WERI-Rb-1 (cell line): ENCODE measurements at places on chromosomes 7 and 10.

- peak; percentile 55 for DNase-seq
Measured at GRCh38 chr10:77983384-77984341, 45.7 kb downstream of the POLR3A start.

GRCh38 chr10:93379731-93380575, 102.2 kb downstream of the MYOF start:
- no peak for DNase-seq

DNA sequence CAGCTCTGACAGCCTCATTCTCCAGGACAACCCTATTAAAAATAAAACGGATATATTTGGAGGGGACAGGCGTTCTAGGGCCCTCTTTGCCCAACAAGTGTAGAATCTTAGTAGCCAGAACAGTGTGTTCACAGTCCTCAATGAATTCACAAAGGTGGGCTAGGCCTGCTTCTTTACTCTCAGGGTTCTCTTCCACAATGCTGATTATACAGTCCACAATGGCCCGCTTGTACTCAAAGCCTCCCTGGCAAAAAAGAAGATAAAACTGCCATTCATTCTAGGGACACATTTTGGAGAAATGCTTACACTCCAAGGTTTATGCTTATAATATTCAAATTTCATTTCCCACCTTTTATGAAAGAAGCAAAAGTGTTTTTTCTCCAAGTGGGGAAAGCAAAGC, 62.6 kb downstream of the MEST start:
- DNase-seq, result no peak

DNA sequence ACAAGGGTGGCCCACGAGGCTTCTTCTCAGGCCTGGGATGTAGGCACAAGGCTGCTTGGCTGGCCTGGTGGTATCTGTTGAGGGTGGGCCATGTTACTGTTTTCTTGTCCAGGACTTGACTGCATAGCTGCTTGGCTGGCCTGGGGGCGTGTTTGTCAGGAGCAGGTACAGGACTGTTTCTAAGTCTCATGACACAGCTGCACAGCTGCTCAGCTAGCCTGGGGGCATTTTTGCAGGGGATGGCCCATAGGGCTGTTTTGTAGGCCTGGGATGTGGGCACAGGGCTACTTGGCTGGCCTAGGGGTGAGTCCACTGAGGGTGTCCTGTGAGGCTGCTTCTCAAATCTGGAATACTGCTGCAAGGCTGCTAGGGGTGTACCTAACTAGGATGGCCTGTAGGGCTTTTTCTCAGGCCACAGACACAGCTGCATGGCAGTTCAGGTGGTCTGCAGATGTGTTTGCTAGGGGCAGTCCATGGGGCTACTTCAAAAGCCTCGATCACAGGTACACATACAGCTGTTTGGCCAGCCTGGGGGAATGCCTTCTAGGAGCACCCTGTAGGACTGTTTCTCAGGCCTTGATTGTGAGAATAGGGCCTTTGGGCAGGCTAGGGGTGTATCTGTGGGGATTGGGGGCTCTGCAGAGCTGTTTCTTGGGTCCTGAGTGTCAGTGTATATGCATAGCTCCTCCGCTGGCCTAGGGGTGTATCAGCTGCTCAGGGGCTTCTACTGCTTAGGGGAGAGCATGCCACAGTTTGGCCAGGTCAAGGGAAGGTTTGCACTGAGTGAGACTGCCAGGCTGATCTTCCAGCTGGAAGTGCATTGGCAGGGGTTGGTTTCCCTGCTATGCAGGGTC, 26.6 kb upstream of the PLA2G12B start:
- no peak for DNase-seq

DNA sequence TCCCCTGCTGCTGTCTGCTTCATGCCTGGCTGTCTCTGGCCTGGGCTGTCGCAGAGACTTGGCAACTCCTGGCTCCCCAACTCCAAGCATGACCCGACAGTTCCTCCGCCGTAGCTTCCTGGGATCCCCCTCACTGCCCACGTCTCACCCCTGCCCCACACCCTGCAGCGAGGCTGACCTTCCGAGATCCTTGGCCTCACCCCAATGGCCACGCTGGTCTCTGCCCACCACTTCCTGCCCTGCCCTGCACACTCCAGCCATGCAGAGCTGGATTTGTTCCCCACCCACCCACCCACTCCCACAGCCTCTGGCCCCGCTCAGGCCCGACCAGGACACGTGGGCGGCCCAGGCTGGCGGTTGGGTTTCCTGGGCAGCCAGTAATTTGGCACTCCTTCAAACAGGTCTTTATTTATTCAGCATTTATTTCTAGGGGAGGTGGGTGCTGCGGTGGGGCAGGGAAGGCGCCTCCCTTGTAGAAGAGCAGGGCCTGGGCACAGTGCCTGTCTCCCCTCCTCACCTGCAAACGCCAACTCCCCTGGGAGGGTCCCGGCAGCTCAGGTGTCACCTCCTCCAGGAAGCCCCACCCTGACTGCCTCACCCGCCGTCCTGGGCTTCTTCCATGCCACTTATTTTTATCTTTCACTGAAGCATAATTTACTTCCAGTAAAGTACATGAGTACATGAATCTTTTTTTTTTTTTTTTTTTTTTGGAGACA, 25.5 kb downstream of the GTF2IRD1 start:
- no peak for DNase-seq

GRCh38 chr7:5083311-5083711, 37.7 kb downstream of the RBAK start:
- DNase-seq, result no peak

- DNase-seq, result no peak
Measured at GRCh38 chr10:1292611-1293031, 236.4 kb downstream of the WDR37 start.

DNA sequence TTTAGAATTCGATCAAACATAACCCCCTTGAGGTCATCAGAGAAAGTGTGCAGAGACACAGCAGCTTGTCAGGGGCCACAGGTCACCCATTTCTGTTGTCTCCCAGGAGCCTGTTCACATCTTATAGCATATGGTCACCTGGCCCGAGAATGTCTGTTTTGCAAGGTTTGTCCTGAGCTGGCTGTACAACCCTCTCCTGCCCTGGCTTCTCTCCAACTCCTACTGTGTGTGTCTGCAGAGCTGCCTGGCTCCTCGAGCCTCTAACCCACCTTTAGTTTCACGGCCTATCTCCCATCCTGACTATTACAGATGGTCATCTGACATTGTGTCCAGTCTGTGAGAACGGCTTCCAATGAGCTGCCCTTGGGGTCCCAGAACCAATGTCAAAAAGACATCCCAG, 683.4 kb downstream of the SDK1 start:
- DNase-seq, result no peak

DNA sequence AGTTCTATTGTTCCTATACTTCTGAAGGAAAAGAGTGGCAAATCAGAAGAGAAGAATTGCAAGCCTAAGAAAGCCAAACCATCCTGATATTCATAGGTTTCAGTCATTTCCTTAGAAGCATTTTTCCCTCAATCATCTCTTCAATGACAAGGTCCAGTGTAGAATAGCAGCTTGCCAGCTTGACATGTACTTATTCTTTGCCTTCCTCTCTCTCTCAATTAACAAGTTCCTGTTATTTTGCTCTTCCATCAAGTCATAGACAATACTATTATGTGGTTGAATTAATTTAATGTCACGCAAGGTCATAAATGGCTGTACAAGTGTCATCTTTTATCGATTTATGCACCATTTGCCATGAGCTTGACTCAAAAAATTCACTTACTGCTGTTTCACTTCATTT, 216.3 kb upstream of the MBL2 start:
- no peak for DNase-seq

DNA sequence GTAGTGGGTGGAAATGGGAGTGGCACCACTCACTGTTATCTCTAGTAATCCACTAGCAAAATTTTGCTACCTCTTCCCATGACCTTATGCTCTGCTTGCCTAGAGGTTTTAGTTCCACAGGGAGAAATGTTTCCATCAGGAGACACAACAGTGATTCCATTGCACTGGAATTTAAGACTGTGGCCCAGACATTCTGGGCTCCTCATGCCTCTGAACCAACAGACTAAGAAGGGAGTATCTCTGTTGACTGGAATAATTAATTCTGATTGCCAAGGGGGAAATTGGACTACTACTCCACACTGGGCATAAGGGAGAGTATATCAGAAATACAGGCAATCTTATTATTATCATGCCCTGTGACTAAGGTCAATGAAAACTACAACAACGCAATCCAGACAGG, 16.2 kb upstream of the BRAF start:
- DNase-seq, result no peak

GRCh38 chr10:80497187-80498077, 40.3 kb upstream of the SH2D4B start:
- no peak for DNase-seq

GRCh38 chr10:77510695-77511094, 126.9 kb downstream of the KCNMA1 start:
- no peak for DNase-seq

DNA sequence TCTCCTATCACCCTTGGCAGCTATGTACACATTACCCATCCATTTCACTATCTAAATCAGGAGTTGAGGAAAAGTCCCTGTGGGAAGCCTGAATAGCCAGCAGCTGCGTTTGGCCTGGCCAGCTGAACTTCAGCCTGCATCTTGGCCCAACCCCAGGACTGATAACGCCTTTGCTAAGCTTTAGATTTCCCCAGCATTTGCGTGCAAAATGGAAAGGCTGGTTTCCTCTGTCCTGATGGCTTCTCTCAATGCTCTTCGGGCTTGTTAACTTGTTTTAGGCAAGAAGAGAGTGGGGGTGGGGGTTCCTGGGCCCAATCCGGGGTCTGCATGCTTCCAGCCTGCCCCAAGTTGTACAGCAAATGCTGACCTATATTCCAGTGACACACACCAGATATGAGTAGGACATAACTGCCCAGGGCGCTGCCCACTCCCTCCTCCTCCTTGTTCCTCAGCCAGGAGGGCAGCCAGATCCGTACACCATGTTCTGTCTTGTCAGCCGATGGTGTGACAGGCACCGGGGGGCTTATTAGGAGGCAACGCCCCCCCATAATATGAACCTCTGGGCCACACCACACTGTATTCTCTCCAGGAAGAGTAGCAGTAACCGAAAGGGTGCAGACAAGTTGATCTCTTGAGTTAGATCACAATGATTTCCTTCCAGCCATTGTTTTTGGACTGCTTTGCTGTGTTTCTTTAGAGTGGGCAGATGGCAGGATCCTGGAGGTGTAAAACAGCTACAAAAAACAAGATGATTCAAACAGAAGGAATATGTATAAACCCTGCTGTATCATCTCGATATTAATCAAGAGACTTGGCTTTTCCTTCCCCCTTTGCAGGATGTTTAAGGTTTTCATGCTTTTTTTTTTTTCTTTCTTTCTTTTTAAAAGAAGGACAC, 339.0 kb downstream of the RNLS start:
- DNase-seq, result no peak

- DNase-seq, result no peak
Measured at GRCh38 chr7:30027065-30027456, 559 bp upstream of the FKBP14 start.

DNA sequence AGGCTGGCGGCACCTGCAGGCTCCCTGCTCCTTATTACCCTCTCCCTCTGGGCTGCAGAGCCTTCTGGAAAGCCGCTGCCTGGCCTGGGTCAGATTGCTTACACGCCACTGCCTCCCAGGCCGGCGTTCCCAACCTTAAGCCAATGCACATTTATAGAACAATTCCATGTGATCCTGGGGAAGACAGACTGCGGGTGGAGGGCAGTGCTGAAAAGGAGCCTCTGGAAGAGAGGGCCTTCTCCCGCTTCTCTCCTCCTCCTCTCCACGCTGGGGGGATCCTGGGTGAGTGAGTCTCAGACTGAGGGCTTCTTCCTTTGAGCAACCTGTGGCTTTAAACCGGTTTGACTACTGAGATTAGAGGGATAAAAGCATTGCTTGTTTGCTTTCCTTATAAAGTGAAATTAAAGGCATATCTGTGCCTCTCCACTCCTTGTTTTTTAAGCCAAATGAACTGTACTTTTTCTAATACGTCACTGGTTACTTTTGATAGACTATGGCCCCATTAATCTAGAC, 5.5 kb downstream of the TACC2 start:
- DNase-seq, result peak; percentile 19

DNA sequence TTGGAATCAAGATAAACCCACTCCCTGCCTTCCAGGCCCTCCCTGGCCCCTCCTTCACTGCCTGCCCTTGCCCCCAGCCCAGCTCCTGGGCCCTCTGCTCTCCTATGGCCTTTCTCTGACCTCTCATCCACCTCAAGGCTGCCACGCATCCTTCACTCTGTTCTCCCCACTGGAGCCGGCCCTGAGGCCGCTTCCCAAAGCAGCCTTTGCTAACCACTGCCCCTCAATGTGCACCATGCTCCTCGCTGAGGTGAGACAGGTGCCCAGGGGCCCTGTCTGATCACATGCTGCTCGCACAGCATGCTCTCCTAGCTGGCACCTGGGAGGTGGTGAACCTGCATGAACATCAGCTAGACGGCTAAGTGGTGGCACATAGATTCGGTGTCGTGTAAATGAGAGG, 138.5 kb upstream of the RET start:
- no peak for DNase-seq

DNA sequence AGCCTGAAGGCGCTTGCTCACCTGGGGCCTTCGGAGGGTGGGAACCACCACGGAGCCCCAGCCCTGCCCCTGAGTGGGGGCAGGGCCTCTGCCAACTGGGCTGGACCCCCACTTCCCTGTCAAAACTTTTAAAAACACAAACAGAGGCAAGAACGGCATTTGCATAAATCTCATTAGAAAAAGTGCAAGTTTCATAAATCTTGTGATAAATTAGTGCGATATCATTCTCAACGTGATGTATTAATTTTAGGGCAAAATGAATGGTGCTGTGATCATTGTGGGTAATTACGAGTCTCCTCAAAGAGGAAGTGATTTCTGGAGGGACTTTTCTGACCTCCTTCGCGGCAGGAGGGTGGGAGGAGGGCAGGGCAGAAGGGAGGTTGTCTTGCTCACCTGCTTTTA, 98.3 kb downstream of the CDH23 start:
- DNase-seq, result no peak

GRCh38 chr10:133186416-133187090, 26.5 kb downstream of the KNDC1 start:
- no peak for DNase-seq

DNA sequence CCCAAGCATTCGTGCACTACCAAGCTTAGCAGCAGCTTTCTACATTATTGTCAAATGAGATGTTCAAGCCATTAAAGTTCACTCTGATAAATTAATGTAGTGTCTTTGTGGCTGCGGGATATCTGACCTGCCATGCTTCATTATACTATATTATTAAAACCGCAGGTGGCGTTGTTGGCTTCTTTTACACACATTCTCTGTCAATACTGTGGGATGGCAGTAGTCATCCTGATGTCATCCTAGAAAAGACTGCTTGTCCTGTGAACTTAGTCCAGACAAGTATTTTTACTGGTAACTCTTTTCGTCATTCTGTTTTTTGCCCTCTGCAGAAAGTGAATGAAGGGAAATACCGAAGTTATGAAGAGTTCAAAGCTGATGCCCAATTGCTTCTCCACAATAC, 103.9 kb downstream of the ZMYND11 start:
- no peak for DNase-seq

- DNase-seq, result no peak
Measured at GRCh38 chr10:3950676-3951275, 165.8 kb upstream of the KLF6 start.

GRCh38 chr7:133812877-133813276, 314.3 kb upstream of the LRGUK start:
- no peak for DNase-seq

- no peak for DNase-seq
Measured at GRCh38 chr7:127930341-127931328, 100.6 kb downstream of the LRRC4 start.
